ENCODE measurements at places on chromosomes 4 and X.

GRCh38 chr4:138007572-138007971 is 234.6 kb downstream of the SLC7A11 start:
- no peak for DNase-seq

DNA sequence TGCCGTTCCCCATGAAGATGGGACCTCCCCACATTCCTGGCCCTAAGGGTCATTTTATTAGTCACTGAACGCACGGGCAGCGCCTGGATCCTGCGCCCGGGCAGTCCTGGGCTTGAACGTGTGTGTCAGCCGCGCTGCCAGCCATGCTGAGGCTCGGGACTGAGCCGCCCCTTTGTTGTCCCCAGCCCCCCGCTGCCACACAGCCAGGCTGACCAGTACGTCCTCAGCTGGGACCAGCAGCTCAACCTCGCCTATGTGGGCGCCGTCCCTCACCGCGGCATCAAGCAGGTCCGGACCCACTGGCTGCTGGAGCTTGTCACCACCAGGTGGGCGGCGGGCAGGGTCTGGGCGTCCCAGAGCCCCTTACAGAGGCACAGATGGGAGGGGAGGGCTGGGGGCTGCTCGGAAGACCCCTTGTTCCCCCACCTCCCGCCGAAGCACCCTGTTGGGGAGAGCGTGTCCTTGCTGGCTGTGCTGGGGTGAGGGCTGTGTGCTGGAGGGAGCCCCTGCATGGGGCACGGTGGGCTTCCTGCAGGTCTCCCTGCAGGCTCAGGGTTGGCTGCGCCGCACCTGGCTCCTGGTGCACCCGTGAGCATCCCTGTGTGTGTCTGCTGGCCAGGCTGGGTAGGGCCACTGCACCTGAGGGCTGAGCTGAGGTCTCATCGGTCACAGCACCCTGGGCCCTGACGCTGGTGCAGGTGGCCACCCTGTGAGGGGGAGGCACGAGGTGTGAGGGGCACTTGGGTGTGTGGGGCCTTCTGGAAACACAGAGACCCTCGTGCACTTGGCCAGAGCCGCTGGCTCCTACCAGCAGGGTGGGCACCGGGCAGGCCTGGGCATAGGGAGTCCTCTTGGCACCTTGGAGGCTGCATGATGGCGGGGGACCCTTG is 1.0 kb downstream of the IDUA start:
- DNase-seq, result no peak

GRCh38 chr4:81061344-81061730 is 30.8 kb downstream of the BMP3 start:
- DNase-seq, result no peak

DNA sequence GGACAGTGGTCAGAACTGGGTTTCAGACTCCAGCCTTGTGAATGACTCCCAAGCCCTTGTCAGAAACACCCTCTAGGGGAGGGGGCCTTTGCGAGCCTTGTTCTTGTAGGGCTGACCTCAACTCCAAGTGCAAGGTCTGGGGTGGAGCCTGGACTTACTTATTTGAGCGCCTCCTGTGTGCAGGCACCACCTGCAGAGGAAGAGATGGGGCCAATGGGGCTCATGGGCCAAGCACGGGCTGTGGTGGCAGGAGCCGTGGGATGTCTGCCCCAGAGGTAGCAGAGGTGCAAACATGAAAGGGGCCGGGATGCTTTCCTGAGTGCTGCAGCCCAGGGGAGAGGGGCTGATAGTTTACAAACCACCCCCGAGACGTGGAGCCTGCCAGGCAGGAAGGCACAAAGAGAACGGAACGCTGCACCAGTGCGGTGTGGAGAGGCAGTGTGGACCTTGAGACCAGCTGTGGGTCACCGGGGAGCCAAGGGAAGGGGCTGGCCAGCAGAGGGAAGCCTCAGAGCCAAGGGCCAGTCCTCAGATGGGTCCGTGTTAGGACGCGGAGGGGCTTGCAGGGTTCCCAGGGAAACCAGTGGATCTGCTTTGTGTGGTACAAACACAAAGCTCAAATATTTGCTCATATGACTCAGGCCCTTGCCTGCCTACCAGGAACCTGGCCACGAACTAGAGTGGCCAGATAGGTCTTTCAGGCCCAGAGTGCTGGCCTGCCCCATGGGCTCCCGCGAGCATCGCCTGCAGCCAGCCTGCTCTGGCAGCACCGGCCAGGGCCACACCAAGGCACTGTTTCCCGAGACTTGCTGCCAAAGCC is 8.7 kb upstream of the TADA2B start:
- DNase-seq, result no peak

- no peak for DNase-seq
These were observed 348.7 kb upstream of the KLF3 start for GRCh38 chr4:38315286-38315685.

DNA sequence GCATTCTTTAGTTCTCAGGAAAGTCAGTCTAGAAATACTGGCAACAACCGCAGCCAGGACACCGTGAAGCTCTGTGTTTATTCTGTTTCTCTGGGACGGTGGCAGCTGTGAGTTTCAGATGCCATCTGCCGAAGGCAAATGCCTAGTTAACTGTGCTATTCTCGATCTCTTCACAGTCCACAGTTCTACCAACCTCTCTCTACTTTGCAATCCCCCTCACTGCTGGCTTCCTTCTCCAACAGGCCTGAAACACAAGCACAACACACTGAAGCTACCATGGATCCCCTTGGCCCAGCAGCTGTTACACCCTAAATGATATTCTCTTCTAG is 118.8 kb downstream of the ZNF827 start:
- DNase-seq, result no peak

GRCh38 chrX:68876731-68877130 is 47.9 kb downstream of the EFNB1 start:
- DNase-seq, result no peak

All from stimulated activated CD4-positive, alpha-beta T cell treated with anti-CD3 and anti-CD28 coated beads, Interleukin-1b, Interleukin-23, amount 100 ng/mL, for 1 hour (primary cell).